ENCODE measurements at places on chromosomes 5 and 9.

- DNase-seq = no peak
Observed at GRCh38 chr9:132207215-132207614, 45.4 kb downstream of the NTNG2 start.

DNA sequence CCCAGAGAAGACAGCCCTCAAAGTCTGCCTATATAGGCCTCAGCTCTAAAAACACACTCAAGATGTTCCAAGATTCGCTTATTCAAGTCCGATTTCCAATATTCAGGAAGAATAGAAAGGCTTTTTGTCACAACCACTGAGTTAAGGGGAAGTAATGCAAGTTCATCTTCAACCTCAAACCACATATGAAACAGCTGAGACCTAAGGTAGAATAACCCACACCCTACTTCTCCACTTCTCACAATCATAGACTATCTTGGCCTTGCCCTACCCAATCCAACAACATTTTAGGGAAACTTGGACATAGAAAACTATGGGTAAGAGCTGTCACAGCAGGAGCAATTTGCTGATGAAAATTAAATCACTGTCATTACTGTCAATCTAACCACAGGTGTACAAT is 152.0 kb upstream of the LRRTM2 start:
- no peak for DNase-seq

- DNase-seq = no peak
Observed at GRCh38 chr9:2022560-2022959, 7.4 kb downstream of the SMARCA2 start.

DNA sequence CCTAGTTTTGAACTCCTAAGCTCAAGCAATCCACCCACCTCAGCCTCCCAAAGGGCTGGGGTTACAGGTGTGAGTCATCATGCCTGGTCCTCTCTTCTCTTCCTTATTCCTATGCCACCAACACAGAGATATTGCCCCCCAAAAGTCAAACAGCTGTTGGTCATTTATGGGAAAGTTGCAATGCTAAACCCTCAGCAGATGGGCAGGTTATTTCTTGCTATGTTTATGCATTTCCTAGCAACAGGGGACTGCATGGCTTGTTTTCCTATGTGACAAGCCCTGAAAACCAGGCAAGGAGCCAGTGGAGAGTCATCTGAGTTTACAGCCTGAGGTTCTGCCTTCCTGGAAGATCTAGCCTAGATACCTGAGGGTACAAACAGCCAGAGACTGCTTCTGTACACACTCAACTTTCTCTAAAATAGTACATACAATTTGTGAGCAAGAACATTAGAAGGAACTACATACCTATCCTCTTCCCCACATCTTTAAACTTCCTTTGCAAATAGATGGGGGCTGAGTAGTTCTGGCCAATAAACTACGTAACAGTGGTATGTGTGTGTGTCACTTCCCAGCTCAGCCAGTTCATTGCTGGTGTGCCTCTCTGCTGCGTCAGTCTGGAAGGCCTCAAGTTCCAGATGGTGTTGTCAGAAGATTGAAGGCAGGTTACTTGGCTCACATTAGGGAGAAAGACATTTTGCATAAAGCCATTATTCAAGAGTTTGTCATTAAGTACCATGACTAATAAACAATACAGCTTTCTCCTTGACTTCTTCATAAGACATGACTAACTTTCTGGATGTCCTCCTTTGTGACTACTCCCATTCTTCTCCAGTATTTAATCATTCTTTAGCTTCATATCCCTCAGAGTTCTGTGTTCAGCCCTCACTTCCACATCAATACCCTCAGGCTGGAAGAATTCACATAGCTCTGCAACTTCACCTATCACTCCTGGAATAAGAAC is 65.3 kb downstream of the CSNK1A1 start:
- no peak for DNase-seq

GRCh38 chr9:134358662-134359319 is 32.5 kb downstream of the RXRA start:
- no peak for DNase-seq

GRCh38 chr5:95281226-95281625 is 3.7 kb downstream of the MCTP1 start:
- DNase-seq = no peak

- DNase-seq = peak; percentile 60
Observed at GRCh38 chr5:176901260-176902101, 2.3 kb upstream of the HK3 start.

DNA sequence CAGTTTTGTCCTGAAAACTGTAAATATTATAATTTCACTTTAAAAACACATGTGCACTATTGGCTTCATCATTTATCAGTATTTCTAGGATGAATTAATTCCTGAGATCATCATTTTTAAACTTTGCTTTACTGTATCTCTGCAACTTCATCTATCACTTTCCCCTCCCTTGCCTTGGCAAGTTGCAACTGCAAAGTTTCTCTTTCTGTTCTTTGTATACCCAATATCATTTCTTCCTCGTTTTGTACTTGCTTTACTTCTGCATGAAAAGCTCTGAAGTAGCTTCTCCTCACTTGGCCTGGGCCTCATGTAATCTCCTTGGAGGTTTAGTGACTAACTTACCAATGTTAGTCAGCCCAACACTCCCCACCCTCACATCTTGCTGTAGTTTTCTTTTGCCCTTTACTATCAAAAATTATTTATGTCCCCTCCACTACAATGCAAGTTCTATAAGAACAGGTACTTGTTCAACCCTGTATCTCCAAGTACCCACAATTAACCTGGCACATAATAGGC is 12.8 kb downstream of the C5orf63 start:
- no peak for DNase-seq

DNA sequence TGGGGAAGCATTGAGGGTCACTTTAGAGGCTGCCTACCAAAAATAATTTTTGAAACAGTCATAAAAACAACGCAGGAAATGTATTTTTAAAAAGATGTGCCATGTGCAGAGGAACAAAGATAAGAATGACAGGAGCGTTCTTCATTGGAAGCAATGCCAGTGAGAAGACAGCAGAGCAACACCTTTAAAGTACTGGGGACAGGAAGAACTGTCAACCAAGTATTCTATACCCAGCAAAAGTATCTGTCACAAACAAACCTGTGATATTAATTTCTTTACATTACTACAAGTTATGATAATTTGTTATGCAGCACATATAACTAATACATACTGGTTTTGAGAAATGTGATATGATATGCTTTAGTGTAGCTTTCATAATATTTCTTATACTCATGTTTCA is 675.6 kb downstream of the IRX1 start:
- DNase-seq = no peak

GRCh38 chr9:96318921-96319565 is 17.1 kb upstream of the HSD17B3 start:
- no peak for DNase-seq

GRCh38 chr9:110283751-110284150 is 27.4 kb upstream of the TXN start:
- no peak for DNase-seq

DNA sequence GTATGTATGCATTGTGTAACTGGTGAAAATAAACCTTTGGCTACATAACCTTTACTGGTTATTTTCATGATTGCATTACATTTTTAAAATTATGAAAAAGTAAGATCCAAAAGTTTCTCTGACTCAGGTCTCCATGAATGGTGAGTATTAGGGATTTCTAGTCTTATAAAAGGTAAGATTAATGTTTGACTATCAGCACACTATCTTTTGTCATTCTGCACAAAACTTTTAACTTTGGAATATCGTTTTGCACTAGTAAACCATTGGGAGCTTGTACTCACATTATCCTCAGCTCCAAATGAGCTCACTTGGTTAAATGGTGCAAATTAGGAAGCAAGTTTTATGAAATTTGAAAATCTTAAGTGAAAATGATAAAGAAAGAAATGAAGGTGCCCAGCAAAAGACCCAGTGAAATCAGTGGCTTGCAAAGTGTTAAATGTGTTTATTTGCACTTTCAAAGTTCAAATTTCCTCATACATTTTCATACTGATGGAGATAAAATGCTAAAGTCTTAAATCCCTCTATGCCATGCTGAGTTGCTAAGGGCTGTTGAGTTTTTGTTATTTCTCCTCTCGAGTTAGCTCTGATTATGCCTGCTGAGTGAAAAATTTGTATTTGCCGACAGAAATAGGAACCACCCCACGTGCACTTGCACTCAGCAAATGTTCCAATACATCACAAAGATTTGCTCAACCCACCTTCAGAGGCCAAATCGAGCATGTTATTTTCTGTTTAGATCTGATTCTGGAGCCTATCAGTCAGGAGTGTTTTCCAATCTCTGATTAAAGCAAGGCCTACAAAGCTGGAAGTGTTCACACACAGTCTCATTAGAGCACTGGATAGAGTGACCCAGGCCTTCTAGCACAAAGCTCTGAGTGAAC is 885.7 kb downstream of the NR2F1-AS1 start:
- DNase-seq = no peak

- DNase-seq = no peak
Observed at GRCh38 chr9:17021387-17021970, 113.4 kb upstream of the CNTLN start.

GRCh38 chr5:102617191-102618187 is 118.7 kb upstream of the SLCO6A1 start:
- DNase-seq = no peak

GRCh38 chr9:4831119-4831518 is 38.4 kb downstream of the RCL1 start:
- DNase-seq = no peak

- no peak for DNase-seq
Observed at GRCh38 chr5:67193439-67193807, 3.2 kb downstream of the CD180 start.

- DNase-seq = no peak
Observed at GRCh38 chr5:122967085-122967484, 69.4 kb downstream of the PPIC start.

- no peak for DNase-seq
Observed at GRCh38 chr9:131487001-131487400, 15.7 kb upstream of the POMT1 start.

- peak; percentile 86 for DNase-seq
Observed at GRCh38 chr9:127943731-127944144, 6.1 kb upstream of the DPM2 start.

- no peak for DNase-seq
Observed at GRCh38 chr5:82785882-82786509, 291.2 kb downstream of the TMEM167A start.

GRCh38 chr5:88830567-88830966 is 52.4 kb downstream of the MEF2C start:
- no peak for DNase-seq

GRCh38 chr5:31383734-31384133 is 148.2 kb downstream of the DROSHA start:
- no peak for DNase-seq

DNA sequence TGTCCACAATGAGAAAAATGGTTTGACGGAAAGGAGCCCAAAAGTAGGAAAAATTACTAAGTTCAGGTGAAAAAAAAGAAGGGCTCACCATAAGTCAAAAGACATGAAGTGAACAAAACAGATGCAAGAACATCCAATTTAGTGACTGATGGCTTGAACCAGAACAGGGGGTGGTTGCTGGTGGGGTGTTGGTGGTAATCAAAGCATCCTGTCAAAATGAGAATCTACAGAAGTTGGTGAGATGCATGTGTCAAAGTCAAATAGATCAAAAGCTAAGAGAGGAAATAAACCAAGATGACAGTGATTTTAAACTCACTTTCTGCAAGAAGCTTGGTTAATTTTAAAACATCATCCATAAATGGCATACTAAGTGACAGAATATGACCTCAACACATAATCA is 117.4 kb downstream of the MLLT3 start:
- no peak for DNase-seq

DNA sequence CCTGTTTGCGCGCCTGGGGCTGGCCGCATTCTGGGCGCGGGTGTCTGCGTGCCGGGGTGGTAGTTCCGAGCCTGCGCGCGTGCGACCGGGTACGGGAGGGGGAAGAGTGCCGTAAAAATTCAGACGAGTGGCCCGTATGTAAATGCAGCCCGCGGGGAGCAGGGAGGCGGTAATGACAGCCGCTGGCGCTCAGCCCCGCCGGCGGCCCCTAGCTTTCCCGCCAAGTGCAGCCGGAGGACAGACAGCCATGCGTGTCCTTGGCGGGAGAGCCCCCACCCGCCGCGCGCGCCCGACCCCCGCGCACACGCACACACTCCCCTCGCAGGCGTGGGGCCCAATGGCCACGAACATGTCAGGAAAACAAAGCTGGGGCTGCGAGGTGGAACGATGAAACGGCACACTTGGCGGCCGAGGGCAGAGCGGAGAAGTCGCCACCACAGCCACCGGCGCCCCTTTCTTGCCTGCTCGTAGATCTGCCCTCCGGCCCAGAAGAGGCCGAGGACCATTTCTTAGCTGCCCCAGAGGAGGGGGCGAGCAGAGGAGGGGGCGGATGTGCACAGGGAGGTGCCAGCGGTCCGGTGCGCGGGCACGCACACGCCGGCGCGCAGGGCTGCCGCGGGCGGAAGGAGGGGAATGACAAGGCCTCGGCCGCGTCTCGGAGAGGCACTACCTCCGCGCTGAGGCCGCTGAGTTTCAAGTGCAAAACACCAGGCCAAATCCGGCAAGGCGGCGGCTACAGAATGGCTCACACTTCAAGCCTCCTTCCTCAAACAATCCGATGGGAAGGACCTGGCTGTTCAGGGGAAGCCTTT is 208.4 kb downstream of the MEF2C start:
- no peak for DNase-seq

DNA sequence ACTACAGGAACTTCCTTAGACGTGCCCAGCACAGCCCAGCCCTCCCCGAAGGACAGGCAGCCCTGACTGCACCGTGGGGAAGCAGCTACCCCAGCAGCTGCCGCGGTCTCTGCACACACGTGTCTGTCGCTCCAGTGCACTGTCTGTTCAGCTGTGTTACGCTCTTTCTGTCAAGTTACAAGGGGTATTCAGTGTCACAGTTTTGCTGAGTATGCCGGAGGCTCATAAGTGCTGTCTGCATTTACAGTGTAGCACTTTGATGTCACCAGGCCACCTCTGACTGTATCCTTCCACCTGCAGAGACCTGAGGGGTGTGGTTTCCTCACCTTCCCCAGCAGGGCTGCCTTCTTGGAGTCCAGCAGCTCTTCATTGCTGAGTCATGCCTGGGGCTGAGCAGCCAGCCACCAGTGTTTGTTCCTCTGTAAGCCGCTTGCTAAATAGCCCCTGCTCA is 126.8 kb downstream of the EHMT1 start:
- peak; percentile 76 for DNase-seq

DNA sequence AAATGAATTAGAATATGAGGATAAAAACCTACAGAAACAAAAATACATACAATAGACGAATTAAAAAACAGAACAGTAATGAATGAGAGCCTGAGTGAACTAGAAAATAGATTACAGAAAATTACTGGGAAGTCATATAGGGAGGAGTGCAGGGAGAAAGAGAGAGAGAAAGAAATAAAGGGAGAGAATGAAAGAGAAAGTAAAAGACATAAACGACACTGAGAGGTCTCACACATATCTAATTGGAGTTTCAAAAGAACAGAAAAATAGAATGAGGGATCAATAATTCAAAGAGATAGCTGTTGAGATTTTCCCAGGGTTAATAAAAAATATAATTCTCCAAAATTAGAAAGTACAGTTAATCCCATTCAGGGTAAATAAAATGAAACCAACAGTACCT is 156.4 kb upstream of the FTMT start:
- no peak for DNase-seq

Data from GM10248 (cell line).